ENCODE measurements at places on chromosomes 16 and 17. TPM values are rescaled to one million over a fixed set of nuclear protein-coding genes. Genes with fewer than 3 reads are reported as not detected.

DNA sequence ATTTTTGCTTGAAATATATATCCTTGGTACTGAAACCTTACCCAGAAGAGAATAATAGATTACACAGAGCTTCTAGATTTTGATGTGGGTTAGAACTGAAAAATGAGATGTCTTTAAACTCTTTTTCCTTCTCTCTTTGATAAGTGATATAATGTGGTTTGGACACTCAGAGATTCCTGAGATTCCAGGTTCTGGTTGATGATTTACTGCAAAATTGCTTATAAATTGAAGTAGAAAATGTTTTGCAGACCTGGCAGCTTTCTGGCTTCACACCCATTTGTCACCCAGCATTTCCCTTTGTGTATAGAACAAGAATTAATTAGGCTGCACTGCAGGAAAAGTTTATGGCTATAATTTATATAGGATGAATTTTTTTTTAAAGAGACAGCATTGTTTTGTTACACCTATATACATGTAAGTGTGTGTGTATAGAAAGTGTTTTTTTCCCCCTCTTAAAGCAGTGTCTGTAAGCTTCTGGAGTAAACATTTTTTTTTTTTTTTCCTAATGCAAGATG is 23.5 kb downstream of the AATF start:
- no peak overlapping the region for H3K27ac ChIP-seq
- no peak overlapping the region for H3K4me3 ChIP-seq
- peaks cover 24% of the 10 kb centered on the region for H3K36me3 ChIP-seq
- DNase-seq = no peak
- H3K4me1 ChIP-seq = peaks cover 10% of the 10 kb centered on the region

DNA sequence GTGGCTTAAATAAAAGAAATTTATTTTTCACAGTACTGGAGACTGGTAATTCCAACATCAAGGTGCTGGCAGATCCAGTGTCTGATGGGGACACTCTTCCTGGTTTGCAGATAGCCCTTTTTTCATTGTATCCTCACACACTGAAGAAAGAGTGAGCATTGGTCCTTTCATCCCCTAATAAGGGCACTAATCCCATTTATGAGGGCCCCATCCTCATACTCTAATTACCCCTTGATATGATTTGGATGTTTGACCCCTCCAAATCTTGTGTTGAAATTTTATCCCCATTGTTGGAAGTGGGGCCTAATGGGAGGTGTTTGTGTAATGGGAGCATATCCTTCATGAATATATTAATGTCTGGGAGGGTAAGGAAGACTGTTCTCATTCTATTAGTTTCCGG is 9.4 kb upstream of the FAM20A start:
- H3K4me3 ChIP-seq = no peak overlapping the region
- DNase-seq = no peak
- no peak overlapping the region for H3K27ac ChIP-seq
- peaks cover 2% of the 10 kb centered on the region for H3K4me1 ChIP-seq
- peaks cover 43% of the 10 kb centered on the region for H3K27me3 ChIP-seq

DNA sequence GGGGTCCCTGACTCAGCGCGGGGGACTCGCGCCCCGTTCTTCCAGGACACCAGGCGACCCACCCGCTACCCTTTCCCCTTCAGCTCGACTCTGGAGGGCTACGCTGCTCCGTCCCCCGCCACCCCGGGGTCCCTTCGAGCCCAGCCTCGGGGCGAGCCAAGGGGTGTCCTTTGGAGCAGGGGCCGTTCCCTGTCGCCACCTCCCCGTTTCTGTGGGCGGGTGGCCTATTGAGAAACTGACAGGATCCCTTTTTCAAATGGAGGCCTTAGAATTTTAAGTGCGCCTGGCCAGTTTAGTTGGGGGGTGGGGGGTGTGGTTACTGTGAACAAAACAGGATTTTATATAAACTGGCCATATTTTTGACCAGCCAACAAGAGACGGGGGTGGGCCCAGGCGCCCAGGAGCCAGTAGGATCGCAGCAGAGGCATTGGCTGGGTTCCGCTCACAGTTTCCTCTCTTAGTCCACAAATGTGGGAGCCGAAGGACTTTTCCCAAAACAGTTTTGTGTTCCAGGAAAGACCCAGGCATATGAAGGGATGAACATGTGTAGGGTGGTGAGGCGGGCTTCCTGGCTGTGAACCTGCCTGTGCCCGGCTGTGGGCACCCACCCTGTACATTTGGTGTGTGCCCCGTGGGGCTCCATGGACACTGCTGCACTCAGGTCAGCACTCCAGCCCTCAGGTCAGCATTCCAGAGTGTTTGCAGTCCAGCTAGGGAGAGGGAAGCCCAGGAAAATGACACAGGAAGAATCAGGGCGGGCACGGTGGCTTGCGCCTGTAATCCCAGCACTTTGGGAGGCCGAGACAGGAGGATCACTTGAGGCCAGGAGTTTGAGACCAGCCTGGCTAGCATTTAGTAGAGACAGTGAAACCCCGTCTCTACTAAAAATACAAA is 722 bp upstream of the TIMP2 start:
- H3K4me1 ChIP-seq = peaks cover 11% of the 10 kb centered on the region
- DNase-seq = no peak
- H3K27ac ChIP-seq = no peak overlapping the region
- H3K27me3 ChIP-seq = peaks cover 17% of the 10 kb centered on the region

GRCh38 chr16:78694414-78694813 is 595.0 kb downstream of the WWOX start:
- no peak for DNase-seq
- H3K4me1 ChIP-seq = no peaks in the 10 kb centered on the region
- H3K36me3 ChIP-seq = no peaks in the 10 kb centered on the region
- no peak overlapping the region for H3K27ac ChIP-seq

TADA2A gene
- 35.8 TPM for total RNA-seq

GRCh38 chr17:81513372-81513752 is 763 bp upstream of the ACTG1 start:
- peak overlapping the region; percentile 90 for H3K27ac ChIP-seq
- peak overlapping the region; percentile 88 for H3K4me3 ChIP-seq
- peaks cover 38% of the 10 kb centered on the region for H3K36me3 ChIP-seq
- no peaks in the 10 kb centered on the region for H3K27me3 ChIP-seq
- peaks cover 32% of the 10 kb centered on the region for H3K4me1 ChIP-seq

TP53TG3 gene
- not detected for total RNA-seq

DNA sequence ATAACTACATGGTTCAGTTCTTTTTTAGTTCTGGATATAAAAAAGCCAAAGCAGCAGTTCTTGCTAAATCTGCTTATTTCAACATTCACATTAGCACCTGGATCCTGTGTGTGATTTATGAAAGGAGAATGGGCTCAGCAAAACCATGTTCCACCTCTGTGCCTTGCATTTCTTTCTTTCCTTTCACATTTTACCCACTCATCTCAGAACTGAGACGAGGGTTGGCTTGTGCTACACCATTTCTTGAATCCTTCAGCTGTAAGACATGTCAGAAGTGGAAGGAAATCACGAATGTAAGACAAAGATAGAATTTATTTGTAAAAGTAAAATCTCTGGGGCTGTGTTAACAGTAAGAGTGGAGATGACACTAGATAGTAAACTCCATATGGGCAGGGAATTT is 1.2 kb upstream of the UTP6 start:
- no peak overlapping the region for H3K4me3 ChIP-seq
- no peak for DNase-seq
- peaks cover 16% of the 10 kb centered on the region for H3K27me3 ChIP-seq
- peaks cover 11% of the 10 kb centered on the region for H3K4me1 ChIP-seq

DNA sequence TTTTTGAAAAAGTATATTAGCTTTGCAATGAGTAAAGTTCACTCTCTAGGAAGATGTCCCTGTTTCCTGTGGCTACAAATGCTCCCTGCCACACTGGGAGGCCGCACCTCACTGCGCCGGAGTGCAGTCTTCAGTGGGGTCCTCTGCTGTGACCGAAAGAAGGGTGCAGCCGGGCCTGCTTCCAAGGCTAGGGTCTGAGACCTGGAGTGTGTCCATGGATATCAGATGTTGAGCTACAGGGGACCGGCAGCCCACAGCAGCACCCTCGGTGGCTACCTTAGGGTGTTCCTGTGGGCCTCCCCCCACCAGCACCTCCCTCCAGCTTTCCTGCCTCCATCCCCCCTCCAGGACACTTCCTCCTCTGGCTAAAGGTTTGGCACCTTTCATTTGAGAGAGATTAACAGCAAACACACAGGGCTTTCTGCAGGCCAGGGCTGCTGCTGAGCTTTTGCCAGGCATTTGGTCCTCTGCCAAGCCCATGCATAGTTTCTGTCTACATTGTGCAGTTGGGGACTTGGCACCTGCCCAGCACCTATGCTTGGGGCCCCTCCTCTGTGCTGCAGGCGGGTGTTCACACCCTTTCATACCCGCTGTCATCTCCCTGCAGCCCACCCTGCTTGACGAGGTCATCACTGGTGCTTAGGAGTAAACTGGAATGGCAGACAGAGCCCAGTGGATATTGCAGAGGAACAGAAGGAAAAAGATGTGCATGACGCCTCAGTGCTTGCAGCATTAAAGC is 33.8 kb upstream of the CRISPLD2 start:
- H3K4me3 ChIP-seq = no peak overlapping the region
- H3K4me1 ChIP-seq = no peaks in the 10 kb centered on the region
- H3K27me3 ChIP-seq = no peaks in the 10 kb centered on the region
- H3K36me3 ChIP-seq = no peaks in the 10 kb centered on the region

DNA sequence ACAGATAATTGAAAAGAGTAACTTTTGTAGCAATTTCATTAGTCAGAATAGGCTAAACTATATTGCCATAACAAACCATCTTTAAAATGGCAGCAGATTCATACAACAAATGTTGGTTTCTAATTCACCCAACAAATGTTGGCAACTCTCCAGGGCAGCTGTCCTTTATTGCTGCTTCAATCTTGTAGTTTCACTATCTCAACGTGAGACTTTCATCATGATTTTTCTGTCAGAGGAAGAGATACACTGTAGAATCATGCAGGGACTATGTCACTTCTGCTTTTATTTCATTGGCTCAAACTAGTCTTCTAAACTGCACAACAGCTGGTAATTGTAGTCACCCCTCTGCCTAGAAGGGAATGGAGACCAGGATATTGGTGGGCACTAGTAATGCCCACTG is 174.2 kb downstream of the TANC2 start:
- no peaks in the 10 kb centered on the region for H3K36me3 ChIP-seq
- no peaks in the 10 kb centered on the region for H3K27me3 ChIP-seq
- H3K27ac ChIP-seq = no peak overlapping the region
- no peak for DNase-seq

GRCh38 chr16:12494661-12495060 is 309.0 kb downstream of the CPPED1 start:
- no peak overlapping the region for H3K4me3 ChIP-seq
- no peak for DNase-seq
- H3K27me3 ChIP-seq = no peaks in the 10 kb centered on the region
- H3K4me1 ChIP-seq = peaks cover 1% of the 10 kb centered on the region
- no peak overlapping the region for H3K27ac ChIP-seq

DNA sequence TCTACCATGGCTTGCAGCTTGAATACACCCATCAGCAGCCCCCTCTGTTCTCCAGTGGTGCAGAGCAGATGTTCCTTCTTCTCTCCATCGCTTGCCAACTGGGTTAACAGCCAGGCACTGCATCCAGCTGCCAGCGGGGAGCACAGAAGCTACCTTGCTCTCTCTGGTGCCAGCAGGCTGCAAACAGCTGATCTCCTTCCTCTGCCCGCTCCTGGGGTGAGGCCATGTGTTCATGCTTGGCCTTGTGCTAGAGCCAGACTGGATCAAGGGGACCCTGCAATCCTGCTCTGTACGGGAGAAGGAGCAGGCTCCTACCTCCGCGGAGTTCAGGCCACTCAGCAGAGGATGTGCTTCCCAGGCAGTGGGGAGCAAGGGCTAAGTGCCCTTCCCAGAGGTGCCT is 24.1 kb upstream of the ENGASE start:
- no peak overlapping the region for H3K4me3 ChIP-seq
- peaks cover 5% of the 10 kb centered on the region for H3K27me3 ChIP-seq
- H3K36me3 ChIP-seq = no peaks in the 10 kb centered on the region

CD300H gene
- not detected for total RNA-seq

GRCh38 chr17:75764711-75765421 is at the start of gene GALK1:
Gene GALK1, minus strand, starts transcription at chr17:75765192. Its CDS starts 56 bp downstream, at chr17:75765136.
- H3K4me1 ChIP-seq = peaks cover 8% of the 10 kb centered on the region
- peaks cover 2% of the 10 kb centered on the region for H3K36me3 ChIP-seq
- peaks cover 3% of the 10 kb centered on the region for H3K27me3 ChIP-seq
- H3K4me3 ChIP-seq = peak within 1 kb of the TSS; percentile 87
- peak within 1 kb of the TSS; percentile 77 for H3K27ac ChIP-seq

- H3K27ac ChIP-seq = no peak overlapping the region
- DNase-seq = no peak
- peaks cover 12% of the 10 kb centered on the region for H3K27me3 ChIP-seq
- no peaks in the 10 kb centered on the region for H3K36me3 ChIP-seq
- no peaks in the 10 kb centered on the region for H3K4me1 ChIP-seq
These were observed 27.1 kb downstream of the CACNA1G start for GRCh38 chr17:50587571-50587970.

GALR2 gene
- total RNA-seq = not detected

ADAT1 gene
- total RNA-seq = 66.1 TPM

KRTAP9-3 gene
- not detected for total RNA-seq

SPATA22 gene
- 0.96 TPM for total RNA-seq

GRCh38 chr17:41734139-41734948 is at the start of gene HAP1:
Gene HAP1, minus strand, starts transcription at chr17:41734643. Its CDS starts 9 bp downstream, at chr17:41734634.
- no peaks in the 10 kb centered on the region for H3K36me3 ChIP-seq
- H3K27ac ChIP-seq = no peak within 1 kb of the TSS
- peak; percentile 54 for DNase-seq
- H3K27me3 ChIP-seq = peaks cover 68% of the 10 kb centered on the region

DNA sequence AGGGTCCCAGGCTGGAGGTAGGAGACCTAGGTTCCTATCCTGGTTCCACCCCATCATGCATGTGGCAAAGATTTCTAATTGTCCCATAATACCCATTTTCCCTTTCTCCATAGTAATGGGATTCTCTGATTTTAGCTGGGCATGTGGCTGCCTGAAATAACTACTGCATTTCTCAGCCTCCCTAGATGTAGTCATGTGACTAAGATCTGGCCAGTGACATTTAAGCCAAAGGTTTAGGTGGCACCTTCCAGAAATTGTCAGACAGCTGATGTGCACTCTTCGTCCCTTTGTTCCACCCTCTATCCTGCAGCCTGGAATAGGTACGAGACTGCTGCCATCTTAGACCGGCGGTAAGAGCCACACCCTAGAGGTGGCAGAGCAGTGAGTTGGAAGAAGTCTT is 8.2 kb downstream of the NXPH3 start:
- H3K4me3 ChIP-seq = no peak overlapping the region
- H3K36me3 ChIP-seq = no peaks in the 10 kb centered on the region
- no peak for DNase-seq
- H3K27ac ChIP-seq = no peak overlapping the region

- peak overlapping the region; percentile 71 for H3K4me3 ChIP-seq
- peaks cover 27% of the 10 kb centered on the region for H3K36me3 ChIP-seq
These were observed 126.3 kb downstream of the ZFHX3 start for GRCh38 chr16:72921620-72922019.

VTN gene
- total RNA-seq = not detected

AIPL1 gene
- not detected for total RNA-seq

DNA sequence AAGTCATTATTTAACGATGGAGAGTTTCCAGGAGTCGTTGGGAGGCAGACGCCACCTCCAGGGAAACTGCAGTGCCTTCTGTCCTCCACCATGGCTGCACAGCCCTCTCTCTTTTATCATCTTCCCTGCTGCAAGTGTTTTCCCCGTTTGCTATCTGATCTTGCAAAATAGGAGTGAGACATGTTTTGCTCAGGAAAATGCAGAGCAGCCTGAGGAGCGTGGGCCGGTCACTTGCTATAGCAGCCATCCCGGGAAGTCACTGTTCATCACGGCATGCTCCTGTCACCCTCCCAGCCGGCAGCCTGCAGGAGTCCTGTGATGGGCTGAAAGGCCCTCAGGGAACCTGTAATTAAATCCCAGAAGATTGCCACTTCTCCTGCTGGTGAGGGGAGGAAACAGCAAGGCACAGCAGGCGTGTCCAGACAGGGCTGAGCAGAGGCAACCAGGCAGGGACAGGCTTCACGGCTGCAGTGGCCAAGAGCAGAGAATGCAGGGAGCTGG is 143.1 kb downstream of the GSG1L start:
- H3K27ac ChIP-seq = no peak overlapping the region
- peaks cover 9% of the 10 kb centered on the region for H3K27me3 ChIP-seq
- no peaks in the 10 kb centered on the region for H3K36me3 ChIP-seq
- no peak for DNase-seq

Data from activated naive CD8-positive, alpha-beta T cell treated with anti-CD3 and anti-CD28 coated beads, Interleukin-2, amount 10 ng/mL, durations not matched to agents 7 days and 5 days (primary cell).